NCI-H1092 treated with DMSO at 0.1 percent for 48 hours (cell line): ENCODE measurements at places on chromosomes 16 and 17.

DNA sequence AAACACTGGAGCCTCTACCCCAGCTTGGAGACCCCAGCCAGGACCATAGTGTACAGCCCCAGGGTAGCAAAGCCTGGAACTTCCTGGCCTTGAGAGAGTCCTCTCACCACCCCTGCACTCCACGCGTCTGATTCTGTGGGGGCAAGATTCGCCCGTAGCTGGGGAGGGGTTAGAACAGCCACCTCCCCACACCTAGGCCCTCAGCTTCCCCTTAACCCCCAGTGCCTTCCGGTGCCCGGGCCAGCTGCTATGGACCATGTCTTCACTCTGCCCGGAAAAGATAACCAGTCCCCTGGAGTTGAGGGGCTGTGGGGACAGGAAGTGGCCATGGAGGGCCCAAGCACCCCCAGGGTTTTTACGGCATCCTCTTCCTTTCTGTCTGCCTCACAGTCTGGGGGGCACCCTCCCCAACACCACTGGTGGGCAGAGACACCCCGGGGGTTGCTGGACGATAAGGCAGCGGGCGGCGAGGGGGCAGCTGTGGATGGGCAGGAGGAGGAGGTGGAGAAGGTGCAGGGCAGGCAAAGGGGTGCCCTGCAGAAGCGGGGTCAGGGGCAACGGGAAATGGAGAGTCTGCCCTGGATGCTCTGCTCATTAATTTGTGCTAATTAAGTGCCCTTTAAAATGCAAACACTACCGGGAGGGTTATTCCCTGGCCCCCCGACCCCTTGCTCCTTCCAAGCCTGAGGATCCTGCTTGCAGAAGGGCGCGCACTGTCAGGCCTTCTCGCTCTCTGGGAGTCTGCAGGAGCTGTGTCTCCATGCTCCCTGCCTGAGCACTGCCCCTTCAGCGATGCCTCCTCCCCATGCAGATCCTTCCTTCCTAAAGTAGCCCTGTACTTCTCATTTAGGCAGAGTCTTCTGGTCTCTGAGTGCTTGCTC, 2.4 kb downstream of the PRSS27 start:
- DNase-seq, result no peak

DNA sequence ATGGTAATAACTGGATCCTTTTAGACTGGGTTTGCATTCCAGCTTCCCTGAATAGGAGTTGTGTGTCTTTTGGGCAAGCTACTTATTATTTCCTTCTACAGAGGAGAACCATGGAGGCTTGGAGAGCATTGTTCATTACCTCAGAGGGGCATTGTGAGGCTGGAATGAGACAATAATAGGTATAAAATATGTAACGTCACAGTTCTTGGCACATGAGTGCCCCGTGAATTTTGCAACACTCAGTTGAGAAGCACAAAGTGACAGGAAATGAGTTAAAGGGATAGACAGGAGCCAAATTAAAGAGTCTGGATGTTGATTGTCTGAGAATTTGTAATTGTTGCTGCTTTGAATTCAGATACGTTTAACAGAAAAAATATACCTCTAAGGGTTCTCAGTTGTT, 92.2 kb downstream of the CDH8 start:
- DNase-seq, result no peak

DNA sequence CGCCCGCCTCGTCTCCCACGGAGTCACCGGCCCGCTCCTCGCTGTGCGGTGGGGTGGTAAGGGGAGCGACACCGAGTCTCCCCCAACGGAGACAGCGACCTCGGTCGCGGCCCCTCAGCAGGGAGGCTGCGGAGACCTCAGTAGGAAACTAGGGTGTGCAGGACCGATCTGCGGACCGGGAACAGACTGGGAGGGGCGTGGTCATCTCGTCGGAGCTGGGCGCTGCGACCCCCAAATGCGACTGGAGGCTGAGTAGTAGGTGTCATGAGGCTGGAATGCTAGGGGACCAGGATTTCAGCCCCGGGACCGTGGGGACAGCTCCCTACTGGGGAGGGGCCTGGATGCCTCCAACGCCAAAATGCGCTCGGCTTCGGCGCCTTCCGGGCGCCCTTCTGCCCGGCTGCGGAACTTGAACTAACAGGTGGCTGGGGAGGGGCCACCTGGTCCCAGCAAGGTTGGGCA, 1.3 kb downstream of the CACNG4 start:
- no peak for DNase-seq

- DNase-seq, result no peak
Measured at GRCh38 chr17:6457688-6458459, 13.6 kb downstream of the PIMREG start.

DNA sequence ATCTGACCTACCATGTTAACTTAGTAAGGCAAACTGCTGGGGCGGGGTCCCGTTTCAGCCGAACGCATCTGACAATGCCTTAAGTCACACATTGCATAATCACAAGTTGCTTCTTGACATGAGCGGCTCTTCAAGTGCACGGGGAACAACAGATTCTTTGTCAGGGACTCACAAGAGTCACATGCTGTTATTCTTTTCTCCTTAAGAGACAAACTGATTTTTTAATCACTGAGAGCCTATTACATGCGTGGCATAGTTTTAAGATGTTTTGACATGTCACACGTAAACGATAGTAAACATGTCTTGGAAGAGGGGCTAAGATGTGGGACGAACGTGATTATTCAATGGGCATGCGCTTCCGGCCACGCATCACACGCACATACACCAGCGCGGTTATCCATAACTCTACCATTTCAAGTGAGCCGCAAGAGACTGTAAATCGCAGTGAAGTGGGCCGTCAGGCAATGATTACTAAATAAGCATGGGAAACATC, 63.4 kb downstream of the ADCY9 start:
- peak; percentile 91 for DNase-seq

DNA sequence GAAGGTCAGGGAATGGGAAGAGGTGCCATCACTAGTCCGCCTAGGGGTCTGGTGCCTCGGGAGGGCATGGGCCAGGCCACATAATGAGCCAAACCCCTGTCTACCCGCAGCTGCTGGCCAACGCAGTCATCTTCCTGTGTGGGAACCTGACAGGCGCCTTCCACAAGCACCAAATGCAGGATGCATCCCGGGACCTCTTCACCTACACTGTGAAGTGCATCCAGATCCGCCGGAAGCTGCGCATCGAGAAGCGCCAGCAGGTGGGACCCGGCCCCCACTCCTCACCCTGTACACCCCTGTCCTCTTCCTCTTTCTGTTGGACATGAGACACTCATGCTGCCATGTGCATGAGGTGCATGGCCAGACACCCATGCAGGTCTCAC, 26.2 kb downstream of the ADCY7 start:
- no peak for DNase-seq
